ENCODE measurements at places on chromosomes 7 and 10.

DNA sequence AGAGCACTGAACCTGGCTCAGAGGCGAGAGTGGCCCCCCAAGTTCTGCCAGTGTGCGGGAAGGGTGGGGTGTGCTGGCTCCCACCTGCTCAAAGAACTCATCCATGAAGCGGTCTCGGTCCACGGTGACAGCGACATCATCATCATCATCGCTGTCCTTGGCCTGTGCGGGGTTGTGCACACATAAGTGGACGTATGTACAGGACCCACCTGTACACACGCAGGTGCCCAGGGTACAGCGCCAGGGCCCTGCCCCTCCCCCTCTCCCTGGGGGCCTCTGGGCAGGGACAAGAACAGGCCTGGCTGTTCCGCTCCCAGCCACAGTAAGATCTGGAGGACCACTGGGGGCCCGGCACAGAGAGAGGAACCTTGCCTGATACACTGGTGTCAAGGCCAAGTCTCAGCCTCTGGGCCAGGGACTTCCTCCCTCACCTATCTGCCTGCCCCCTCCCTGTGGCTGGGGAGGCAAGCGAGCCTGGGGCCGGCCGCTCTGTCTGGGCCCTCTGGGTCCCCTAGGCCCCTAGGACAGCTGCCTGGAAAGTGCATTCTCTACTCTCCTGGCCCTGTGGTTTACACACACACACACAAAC is 10.4 kb downstream of the STX1A start:
- no peak for DNase-seq

- DNase-seq = no peak
Measured at GRCh38 chr7:131521651-131522163, 34.7 kb downstream of the PODXL start.

DNA sequence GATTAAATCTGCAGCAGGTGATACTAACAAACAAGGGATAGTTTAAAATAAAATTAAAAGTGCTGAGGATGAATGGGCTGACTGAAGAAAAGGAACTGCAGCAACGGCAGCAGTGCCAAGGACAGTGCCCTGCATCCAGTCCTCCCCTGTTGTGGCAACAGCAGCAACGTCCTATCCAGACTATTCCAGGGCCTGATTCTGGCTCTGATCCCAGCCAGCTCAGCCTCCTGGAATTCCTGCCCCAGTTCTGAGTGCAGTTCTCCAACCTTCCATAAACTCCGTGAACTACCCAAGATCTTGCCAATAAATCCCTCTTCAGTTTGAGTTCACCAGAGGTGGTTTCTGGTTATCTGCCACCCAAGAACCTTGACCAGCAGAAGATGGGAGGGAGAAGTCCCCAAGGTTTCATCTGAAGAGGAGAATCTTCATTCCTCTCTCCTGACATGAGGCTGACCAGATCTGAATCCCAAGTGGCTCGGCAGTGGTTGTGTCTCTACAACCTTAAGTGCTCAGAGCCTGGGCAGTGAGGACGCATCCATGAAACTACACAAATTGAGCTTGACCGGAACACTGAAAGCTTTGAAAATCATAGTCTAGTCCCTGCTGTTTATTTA is 115.8 kb downstream of the SORBS1 start:
- DNase-seq = peak; percentile 56

DNA sequence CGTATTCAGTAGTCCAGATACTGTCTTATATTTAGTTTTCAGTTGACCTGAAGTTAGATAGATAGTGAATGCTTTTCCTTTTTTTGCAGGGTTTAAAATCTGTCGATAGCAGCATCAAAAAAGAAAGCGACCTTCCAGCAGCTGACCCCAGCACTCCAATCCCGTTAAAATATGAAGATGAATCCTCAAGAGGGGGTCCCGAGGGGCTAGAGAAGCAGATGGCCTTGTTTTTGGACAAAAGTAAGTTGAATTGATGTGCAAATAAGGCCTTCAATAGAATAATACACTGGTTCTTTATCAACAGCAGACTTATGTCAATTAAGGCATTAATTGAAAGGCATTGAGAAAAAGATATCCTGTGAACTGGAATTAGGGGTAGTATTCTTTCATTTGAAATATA is 18.7 kb downstream of the EDRF1 start:
- no peak for DNase-seq

DNA sequence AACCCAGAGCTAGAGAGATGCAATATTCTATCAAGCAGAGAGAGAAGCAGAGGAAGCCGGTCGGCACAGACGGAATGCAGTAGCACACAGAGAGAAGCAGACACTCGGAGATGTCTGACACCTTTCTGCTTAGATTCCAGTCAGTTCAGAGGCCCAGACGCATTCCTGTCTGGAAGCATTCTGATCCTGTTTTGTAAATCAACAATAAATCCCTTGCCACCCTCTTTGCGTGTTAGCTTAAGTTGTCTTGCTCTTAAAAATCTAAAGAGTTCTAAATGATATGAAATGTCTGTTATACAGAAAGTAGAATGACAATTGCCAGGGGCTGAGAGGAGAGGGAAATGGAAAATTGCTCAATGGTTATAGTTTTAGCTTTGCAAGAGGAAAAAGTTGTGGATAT is 27.4 kb upstream of the ATRNL1 start:
- DNase-seq = no peak

DNA sequence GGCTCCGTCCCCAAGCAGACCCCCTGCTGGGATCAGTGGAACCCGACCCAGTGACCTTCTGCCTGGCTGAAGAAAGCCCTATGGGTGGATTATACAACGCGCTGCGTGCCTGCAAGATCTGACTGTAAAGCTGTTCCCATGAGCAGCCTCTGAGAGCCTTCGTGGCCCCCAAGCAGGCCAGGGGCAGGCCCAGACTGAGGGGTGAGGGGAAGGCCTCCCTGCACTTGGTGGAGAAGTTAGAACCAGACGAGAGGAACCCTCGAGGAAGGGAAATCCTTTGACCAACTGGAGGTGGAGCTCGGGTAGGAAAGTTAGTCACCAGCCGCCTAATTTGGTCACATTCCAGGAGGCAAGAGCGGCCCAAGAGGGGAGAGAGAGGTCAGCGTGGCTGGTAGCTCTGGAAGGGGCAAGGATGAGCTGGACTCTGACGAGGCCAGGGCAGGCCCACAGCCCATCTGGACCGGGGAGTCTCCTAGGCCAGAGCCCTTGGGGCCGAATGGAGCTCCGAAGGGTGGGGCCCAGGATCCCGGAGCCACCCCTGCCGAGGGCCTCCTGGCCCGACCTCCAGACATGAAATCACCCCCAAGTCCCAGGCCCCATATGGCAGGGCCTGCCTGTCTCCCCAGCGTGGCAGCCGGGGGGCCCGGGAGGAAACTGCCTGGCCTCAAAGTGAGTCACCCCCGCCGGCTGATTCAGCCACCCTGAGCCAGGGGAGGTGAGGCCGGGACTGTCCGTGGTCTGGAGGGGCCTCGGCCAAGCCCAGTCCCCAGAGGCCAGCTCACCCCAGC is 23.3 kb upstream of the PDGFA start:
- peak; percentile 48 for DNase-seq

DNA sequence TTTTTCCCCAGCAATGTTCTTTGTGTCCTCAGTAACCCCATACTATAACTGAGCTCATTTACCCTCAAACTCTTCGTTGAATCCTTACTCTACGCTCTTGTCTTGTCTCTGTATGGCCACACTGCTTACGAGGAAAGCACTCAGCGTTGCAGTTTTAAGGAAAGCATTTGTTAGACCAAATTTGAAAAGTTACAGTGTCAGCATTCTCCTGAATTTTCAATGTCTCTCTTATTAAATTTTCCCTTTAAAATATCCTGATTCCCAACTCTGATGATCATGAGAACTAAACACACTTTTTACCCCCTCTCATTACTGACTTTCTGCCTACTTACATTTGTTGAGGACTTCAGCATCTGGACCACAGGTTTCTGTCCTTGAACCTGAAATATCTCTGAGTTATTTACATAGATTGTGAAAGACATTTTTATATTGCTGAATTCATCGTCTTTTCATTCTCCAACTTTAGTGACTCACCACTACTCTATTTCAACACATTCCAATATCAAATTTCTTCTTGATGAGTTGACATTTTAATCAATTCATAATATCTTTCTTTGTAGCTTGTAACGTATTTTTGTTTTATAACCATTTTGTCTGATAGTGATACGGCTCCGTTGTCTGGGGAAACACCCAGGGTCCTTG is 19.8 kb upstream of the VWDE start:
- DNase-seq = no peak

DNA sequence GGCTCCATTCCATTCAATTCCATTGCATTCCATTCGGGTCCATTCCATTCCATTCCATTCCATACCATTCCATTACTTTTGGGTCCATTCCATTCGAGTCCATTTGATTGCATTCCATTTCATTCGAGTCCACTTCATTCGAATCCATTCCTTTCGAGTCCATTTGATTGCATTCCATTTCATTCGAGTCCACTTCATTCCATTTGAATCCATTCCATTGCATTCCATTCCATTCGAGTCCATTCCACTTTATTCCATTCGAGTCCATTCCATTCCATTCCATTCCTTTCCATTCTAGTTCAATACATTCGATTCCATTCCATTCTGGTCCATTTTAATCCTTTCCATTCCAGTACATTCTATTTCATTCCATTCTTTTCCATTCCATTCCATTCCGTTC is 334.0 kb downstream of the ZNF33B start:
- no peak for DNase-seq

- DNase-seq = no peak
Measured at GRCh38 chr10:87546210-87546609, 41.5 kb downstream of the MINPP1 start.
